Tibial artery (tissue), 4 donors: ENCODE measurements at places on chromosomes 3 and 15.
A peak's percentile ranks its signal among the peaks of the same experiment; 100 is the strongest.

DNA sequence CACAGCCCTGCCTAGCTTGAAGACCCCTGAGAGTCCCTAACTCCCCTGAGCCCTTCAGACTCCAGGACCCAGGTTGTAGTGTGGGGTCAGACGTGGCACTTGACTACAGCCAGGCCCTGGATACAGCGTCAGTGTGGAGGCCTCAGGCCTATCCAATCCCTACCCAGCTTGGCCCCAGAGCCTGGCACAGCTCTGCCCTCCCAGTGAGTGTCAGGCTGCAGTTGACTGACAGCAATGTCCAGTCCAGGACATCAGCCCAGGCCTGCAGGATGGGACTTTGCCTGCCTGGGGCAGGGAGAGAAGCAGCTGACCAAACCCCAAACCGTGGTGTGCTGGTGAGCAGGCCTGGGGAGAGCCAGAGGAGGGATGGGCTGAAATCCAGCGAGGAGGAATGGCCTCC lies 27.3 kb downstream of the KLF13 start:
- no peak for DNase-seq

GRCh38 chr3:194987571-194988494 lies 283.1 kb downstream of the XXYLT1 start:
- DNase-seq, result no peak

- no peak for DNase-seq
Observed at GRCh38 chr3:142652826-142653292, 56.7 kb downstream of the PLS1 start.

- DNase-seq, result peak; percentile 34
Observed at GRCh38 chr15:89217031-89217430, 4.3 kb downstream of the RLBP1 start.

- no peak for DNase-seq
Observed at GRCh38 chr15:60672400-60672799, 193.5 kb upstream of the ICE2 start.

GRCh38 chr3:161672478-161672877 lies 175.9 kb downstream of the OTOL1 start:
- no peak for DNase-seq

DNA sequence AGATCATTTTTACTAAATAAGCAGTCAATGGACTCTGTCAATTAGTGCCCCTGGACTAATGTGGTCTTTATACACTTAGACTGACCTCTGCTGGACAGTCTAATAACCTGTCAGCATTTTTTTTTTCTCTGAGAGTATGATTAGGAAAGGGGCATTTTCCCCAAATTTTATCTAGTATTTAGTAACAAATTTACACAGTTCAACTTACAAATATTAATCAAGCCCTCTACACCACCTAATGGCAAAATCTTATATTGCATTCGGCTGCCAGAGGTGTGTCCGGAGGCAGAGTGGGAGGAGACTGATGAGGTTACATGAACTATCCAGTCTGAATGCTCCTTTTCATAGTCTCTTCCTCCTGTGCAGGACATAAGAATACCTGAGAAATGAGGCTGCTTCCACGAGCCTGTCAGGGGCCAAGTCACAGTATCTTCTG lies 36.0 kb upstream of the COLQ start:
- DNase-seq, result peak; percentile 60

GRCh38 chr3:98772022-98772421 lies 8.9 kb downstream of the ST3GAL6 start:
- no peak for DNase-seq

- DNase-seq, result no peak
Observed at GRCh38 chr3:43091481-43091880, 14.4 kb downstream of the POMGNT2 start.

- DNase-seq, result no peak
Observed at GRCh38 chr15:62849316-62850106, 193.0 kb upstream of the TPM1 start.

DNA sequence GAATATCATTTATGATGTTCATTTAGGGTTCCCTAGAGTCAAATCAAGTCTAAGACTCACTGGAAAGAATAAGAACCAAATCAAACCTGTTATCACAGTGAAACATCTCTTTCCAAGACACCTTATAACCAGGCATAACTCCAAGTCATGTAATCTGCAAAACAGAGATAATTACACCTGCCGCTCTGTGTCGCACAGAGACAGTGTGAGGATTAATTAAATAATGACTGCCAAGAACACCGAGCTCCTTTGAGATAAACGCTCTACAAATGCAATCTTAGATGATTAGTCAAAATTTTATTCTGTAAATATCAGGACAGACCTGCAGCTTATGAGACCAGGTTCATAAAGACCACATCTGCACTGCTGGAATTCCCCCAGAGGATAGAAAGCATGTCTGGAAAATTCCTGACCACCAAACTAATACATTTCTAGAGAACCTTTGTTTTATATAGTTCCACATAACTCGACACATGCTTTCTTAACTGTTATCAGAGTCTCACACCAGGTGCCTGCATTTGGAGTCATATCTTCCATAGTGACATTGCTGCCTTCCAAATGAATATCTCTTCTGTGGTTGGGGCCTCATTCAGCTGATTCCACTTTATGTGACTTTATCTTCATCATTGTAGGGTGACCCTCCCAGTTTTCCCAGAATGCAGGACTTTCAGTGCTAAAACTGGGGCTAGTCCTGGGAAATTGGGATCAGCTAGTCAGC lies 252.8 kb downstream of the CD47 start:
- no peak for DNase-seq

- DNase-seq, result no peak
Observed at GRCh38 chr3:103403191-103403590, 968.4 kb downstream of the ZPLD1 start.

GRCh38 chr15:100994597-100995446 lies 75.7 kb downstream of the LRRK1 start:
- DNase-seq, result no peak

DNA sequence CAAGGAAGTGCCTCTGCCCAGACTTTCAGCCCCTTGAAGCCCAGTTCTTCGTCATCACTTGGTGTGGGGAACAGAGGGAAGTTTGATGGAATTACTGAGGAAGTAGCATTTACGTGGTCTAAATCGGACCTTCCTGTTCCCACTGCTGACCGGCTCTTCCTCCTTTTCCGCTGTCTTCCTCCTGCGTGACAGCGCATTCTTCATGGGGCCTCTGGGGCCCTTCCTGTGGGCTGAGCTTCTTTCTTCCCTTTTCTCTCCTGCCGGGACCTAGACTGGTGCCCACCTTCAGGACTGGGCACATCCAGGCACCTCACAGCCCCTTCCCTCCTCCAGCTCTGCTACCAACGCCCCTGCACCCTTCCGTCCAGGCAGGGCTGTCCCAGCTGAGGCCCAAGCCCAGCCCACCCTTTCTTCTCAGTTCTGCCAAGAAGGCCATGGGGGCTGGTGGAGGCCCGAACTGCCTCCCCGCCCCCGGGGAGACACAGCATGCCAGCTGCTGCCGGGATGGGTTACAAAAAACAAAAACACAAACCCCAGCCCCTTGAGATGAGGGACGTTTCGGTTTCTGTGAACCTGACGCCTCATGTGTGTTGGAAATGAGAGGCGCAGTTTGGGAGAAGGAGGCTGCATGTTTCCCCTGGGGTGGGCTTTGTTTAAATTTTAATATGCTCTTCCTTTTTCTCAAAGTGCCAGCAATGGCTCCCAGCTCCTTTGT lies 19.1 kb downstream of the ZNF710 start:
- peak; percentile 69 for DNase-seq

GRCh38 chr3:124347418-124347817 lies 355.5 kb upstream of the ROPN1 start:
- no peak for DNase-seq

- no peak for DNase-seq
Observed at GRCh38 chr15:70633103-70633831, 130.1 kb downstream of the UACA start.

DNA sequence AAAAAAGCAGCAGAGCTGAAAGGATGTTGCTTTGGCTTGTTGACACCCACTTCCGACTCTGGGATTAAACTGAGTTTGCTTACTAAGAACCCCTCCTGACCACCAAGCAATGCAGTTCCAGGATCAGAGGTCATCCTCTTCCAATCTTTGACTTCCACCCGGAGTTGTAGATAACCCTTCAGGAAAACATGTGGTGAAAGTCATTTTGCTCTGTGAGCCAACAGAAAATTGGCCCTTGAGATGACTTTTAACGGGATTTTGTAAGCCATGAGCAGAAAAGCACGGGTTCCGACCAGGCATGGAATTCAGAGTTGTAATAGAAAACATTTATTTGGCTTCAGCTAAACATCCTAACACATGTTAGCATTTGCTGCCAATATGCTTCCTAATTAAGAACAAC lies 171.6 kb upstream of the NR2F2 start:
- peak; percentile 69 for DNase-seq

DNA sequence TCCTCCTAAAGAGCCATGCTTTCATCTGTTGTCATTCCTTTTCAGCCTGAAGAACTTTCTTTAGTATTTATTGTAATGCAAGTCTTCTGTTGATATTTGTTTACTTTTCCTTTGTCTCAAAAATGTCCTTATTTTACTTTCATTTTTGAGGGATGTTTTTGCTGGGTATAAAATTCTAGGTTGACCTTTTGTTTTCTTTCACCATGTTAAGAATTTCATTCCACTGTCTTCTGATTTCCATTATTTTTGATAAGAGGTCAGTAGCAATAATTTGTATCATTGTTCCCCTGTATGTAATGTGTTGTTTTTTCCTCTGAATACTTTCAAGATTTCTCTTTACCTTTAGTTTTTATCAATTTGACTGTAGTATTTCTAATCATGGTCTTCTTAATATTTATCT lies 91.1 kb downstream of the RSRC1 start:
- DNase-seq, result no peak

DNA sequence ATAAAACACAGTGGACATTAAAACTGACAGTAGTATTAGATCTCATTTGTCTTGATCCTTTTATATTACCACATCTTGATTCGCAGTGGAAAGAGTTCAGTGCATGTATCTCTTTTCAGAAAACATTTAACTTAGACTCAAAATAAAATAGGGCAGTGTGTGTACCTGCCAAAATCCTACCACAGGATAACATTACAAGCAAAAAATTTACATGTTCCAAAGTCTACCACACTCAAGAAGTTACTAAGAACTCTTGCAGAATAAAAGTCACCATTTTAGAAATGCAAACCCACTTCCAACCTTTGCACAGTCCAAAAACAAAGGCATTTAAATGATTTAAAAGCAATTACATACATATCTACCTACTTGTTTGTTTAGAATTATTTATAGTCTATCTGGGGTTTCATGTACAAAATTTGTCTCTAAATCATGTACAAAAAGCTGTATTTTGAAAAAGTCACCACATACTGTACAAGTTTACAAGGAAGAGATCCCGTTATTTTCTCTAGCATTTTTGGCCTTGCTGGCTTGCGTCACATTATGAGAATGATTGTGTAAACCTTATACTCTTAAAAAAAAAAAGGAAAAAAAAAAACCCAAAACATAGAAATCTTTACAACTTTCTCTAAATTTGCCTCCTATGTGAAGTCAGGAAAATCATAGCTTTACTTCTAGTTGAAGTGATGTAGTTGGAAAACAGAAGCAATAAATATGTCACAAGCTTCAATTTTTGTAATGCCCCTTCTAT lies 153.8 kb downstream of the ADAM10 start:
- no peak for DNase-seq

DNA sequence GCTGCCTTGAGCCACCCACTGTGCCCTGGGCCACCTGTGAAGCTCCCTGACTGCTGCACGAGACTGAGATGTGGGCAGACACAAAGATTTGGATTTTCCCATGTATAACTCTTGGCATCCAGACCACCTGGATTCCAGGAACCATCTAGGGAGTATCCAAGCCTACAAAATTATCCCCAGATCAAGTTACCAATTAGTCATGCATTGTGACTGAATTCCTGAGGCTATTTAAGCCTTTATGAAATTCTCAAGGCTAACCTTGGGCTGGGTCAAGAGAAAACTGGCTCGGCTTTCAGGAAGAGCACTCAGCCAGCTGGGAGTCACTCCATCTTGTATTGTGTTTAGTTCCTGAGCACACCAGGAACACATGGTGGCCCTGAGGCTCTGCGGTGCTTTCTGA lies 13.3 kb upstream of the ATP13A5 start:
- DNase-seq, result no peak

GRCh38 chr3:16848007-16848406 lies 36.7 kb upstream of the PLCL2 start:
- no peak for DNase-seq

- DNase-seq, result peak; percentile 37
Observed at GRCh38 chr3:128701342-128702212, 24.4 kb upstream of the RAB7A start.

DNA sequence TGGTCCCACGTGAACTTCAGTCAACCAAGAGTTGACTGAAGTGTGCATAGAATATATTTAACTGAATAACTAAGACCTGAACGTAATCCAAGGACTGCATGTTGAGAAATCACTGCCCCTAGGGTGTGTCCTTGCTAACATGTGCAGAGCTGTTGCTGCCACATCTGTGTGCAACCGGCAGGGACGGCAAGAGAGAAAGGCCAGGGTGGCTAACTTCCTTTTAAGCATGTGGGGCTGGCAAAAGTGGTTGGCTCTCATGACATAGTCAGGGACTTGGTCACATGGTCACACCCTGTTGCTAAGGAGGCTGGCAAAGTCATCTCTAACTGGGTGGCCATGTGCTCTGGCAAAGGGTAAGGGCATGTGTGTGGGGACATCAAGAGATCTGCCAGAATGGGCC lies 52.4 kb downstream of the GASK1A start:
- peak; percentile 89 for DNase-seq

DNA sequence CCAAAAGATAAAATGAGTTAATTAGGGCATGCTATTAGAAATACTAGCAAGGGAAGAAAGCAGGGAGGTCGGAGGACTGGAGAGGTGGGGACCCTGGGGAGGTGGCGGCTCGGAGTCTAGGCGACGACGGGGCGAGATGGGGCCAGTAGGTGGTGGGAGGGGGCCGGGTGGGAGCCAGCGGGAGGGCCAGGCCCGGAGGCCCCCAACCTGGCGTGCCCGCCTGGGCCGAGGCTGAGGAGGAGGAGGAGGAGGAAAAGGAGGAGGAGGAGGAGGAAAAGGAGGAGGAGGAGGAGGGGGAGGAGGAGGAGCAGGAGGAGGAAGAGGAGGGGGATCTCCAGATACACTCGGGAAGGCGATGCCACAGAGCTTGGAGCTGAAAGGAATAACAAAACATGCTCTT lies 426.2 kb downstream of the NR2F2 start:
- DNase-seq, result no peak
